Natural killer cell treated with Interleukin-12 subunit alpha and Interleukin-12 subunit beta and Interleukin-15 and Interleukin-18, amount 100 ng/mL, for 72 hours (primary cell): ENCODE measurements at places on chromosomes 1 and 21. TPM values are rescaled to one million over a fixed set of nuclear protein-coding genes. Genes with fewer than 3 reads are reported as not detected.

DNA sequence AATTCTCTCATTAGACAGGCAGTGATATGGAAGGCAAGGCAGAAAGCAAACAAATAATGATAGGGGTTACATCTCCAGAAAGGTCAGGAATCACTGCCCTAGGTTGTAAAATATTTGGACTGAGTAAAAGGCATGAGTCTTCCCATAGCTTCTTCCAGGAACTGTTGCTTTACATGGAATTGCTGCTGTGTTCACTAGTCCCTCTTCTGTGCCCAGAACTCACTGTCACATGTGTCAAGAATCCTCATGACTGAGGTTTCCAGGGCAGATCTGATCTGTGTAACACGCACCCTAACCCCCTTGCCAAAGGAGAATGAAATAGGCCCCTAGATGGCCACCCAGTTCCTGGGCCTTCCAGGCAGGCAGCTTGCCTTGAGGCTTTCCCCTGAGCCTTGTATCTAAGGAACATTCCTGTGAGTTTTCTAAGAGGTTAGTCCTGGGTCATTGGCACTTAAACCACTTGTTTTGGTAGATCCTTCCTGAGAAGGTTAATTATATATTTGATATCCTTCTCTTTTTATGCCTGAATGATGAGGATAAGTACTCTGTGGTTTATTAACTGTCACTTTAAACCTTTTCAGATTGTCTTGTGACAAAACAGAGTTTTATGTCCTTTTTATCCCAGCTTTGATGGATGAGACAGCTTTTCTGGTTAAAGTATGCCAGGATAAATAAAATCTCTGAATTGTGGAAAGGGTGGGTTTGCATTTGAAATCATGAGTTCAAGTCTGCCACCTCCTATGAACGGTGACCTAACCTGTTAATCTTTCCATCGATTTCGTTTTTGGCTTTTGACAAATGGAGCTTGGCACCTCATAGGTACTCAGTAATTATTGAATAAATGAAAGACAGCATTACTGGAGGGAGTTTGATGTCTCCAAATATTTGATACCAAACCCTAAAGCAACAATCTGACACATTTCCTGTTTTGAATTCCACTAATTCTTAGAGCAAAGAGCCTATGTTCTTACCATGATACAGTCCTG lies 163.3 kb downstream of the DHRS3 start:
- H3K4me1 ChIP-seq: peaks cover 77% of the 10 kb centered on the region
- DNase-seq: no peak
- peak overlapping the region; percentile 17 for H3K4me3 ChIP-seq
- no peaks in the 10 kb centered on the region for H3K27me3 ChIP-seq

GRCh38 chr1:68255301-68255700 lies 23.0 kb upstream of the WLS start:
- no peak overlapping the region for H3K4me3 ChIP-seq
- H3K36me3 ChIP-seq: peaks cover 4% of the 10 kb centered on the region
- no peak for DNase-seq

GRCh38 chr1:171460018-171460620 lies 25.2 kb upstream of the PRRC2C start:
- H3K4me1 ChIP-seq: no peaks in the 10 kb centered on the region
- no peaks in the 10 kb centered on the region for H3K36me3 ChIP-seq
- peaks cover 16% of the 10 kb centered on the region for H3K27me3 ChIP-seq
- no peak overlapping the region for H3K4me3 ChIP-seq
- no peak for DNase-seq

DNM3 gene
- 3.5 TPM for total RNA-seq

DNA sequence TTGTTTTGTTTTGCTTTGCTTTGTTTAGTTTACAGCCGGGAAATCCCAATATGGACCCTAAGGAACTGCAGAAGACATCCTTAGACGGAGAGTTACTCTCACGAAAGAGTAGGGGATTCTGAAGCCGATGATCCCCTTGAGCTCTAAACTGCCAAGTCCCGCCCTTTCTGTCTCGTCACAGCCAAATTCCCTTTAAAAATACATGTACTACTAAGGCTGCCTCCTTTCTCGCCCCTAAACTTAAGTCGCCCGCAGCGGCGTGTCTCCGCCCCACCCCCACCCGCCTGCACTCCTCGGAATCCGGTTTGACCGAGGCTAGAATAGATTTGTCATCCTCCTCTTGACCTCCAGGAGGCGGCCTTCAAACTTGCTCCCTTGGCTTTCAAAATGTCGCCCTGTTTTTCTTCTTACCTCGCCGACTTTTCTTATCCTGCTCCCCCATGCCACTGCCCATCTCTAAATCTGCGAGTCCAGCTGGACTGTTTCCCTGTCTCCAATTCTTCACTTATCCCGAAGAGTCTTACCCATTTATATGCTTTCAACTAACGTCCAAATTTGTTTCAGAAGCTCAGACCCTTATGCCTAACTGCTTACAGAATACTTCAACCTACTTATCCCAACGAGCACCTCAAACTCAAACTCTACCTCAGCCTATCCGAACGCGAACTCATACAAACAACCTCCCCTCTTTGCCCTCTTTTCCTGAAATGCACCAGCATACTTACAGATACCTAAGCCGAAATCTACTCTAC lies 10.9 kb upstream of the BOLA1 start:
- H3K27ac ChIP-seq: no peak overlapping the region
- H3K27me3 ChIP-seq: no peaks in the 10 kb centered on the region
- H3K4me1 ChIP-seq: peaks cover 7% of the 10 kb centered on the region
- DNase-seq: peak; percentile 86

DNA sequence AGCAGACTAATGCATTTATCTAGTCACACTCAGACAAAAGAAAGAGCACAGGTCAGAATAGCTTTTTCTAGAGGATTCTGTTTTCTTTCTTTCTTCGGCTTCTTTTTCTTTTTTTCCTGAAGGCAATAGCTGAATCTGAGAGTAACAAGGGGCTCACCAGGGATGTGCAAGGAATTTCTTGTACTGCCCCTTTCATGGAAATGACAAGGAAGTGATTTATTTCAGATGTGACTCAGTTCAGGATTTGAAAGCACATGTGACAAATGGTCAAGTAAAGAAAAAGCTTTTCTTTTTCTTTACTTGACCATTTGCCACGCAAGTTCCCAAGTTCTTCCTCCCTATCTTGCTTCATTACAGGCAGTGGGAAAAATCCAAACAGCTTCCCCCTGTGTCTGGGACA lies 202.0 kb downstream of the GABPA start:
- no peaks in the 10 kb centered on the region for H3K27me3 ChIP-seq
- no peaks in the 10 kb centered on the region for H3K36me3 ChIP-seq
- no peak for DNase-seq
- no peak overlapping the region for H3K27ac ChIP-seq
- no peak overlapping the region for H3K4me3 ChIP-seq

CFHR5 gene
- total RNA-seq: not detected

GNAT2 gene
- 0.64 TPM for total RNA-seq

ATP1A2 gene
- total RNA-seq: not detected

DNA sequence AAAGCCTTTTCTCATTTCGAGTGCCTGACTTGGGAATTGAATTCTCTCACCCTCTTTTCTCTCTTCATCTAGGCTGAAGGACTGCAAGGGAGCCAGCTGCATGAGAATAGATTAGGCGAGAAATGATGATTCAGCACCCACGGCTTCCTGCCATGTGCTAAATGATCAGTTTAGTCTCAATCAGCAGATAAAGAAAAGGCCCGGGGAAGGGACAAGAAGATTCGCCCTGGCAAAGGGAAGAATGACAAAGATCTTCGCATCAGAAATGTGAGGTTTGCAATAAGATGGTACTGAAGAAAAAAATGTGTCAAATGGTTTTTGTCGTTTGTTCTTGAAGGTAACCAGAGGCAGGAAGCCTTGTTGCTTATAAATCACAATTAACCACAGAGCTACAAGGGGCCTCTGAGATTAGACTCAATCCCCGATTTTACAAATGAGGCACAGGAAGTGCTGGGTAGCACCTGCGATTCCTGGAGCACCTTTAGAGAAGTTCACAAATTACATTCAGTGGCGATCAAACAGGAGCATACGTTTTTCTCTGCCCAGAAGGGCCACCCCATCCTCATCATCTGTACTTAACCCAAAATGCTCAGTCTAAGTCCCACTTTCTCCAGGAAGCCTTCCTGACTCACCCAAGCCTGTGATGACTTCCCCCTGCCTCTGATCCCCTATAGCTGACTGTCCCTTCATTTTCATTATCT lies 183.4 kb downstream of the ZNF281 start:
- DNase-seq: no peak
- H3K27ac ChIP-seq: no peak overlapping the region
- peaks cover 23% of the 10 kb centered on the region for H3K4me1 ChIP-seq
- peak overlapping the region; percentile 45 for H3K4me3 ChIP-seq

GRCh38 chr1:240033406-240033805 lies 58.3 kb upstream of the FMN2 start:
- peaks cover 16% of the 10 kb centered on the region for H3K27me3 ChIP-seq
- H3K4me3 ChIP-seq: no peak overlapping the region
- no peaks in the 10 kb centered on the region for H3K4me1 ChIP-seq
- H3K27ac ChIP-seq: no peak overlapping the region

CFAP141 gene
- not detected for total RNA-seq

HPCAL4 gene
- total RNA-seq: 0.50 TPM

DNA sequence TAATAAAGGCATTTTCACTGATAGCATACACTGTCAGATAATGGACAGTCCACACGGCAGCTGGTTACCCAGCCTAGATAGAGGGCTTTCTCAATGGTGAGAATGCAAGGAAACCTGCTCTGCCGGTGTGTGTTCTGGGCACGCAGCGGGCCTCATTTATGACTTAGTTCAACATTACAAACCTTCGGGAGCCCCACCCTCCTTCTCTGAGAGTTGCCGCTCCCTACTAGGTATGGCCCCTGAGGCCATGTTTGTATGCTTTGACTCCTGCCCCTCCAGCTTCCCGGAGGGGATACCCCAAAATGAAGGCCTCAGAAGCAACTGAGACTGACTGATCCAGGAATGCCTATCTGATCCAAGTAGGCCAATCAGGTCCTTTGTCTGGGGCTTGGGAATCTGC lies 17.2 kb upstream of the FABP3 start:
- H3K27me3 ChIP-seq: peaks cover 11% of the 10 kb centered on the region
- no peak for DNase-seq
- H3K27ac ChIP-seq: no peak overlapping the region
- no peaks in the 10 kb centered on the region for H3K4me1 ChIP-seq
- H3K36me3 ChIP-seq: no peaks in the 10 kb centered on the region

NCAM2 gene
- total RNA-seq: not detected

- no peak overlapping the region for H3K4me3 ChIP-seq
- no peak for DNase-seq
- no peaks in the 10 kb centered on the region for H3K36me3 ChIP-seq
- peaks cover 28% of the 10 kb centered on the region for H3K27me3 ChIP-seq
Measured at GRCh38 chr1:245129319-245130240, 25.2 kb upstream of the KIF26B start.

SLC35F3 gene
- 0.56 TPM for total RNA-seq

DNA sequence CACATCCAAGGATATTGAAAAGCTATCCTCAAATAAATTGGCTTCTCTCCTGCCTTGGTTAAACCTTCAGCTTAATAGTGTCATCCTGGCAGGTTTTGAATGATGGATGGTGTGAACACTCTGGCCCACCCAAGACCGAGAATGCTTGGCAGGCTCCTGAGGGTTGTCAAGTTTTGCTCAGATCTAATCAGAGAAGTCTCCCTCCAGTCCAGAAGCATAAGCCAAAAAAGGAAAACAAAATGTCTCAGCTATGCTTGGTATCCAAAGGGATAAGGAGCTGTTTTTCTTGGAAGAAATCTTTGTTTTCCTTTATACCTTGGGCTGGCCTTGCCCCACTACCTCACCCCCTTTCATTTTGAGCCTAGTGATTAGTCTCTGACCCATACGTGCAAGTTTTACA lies 172.7 kb downstream of the CRB1 start:
- H3K36me3 ChIP-seq: no peaks in the 10 kb centered on the region
- no peak overlapping the region for H3K4me3 ChIP-seq
- no peak for DNase-seq
- peaks cover 20% of the 10 kb centered on the region for H3K27me3 ChIP-seq
- no peak overlapping the region for H3K27ac ChIP-seq

DNA sequence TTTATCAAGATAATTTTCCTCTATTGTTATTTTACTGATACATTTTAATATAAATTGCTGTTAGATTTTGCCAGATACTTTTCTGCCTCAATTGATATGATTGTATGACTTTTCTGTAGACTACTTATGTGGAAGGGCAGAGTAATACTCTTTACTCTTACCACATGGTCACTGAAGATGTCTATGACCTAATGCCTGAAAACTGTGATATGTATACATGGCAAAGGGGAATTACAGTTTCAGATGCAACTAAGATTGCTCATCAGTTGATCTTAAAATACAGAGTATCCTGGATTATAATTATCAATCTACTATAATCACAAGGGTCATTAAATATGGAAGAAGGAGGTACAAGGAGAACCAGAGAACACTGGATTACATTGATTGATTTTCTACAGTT lies 1528.0 kb downstream of the BRINP3 start:
- no peaks in the 10 kb centered on the region for H3K27me3 ChIP-seq
- no peaks in the 10 kb centered on the region for H3K4me1 ChIP-seq
- DNase-seq: no peak

TSTD1 gene
- total RNA-seq: 47.2 TPM

DNA sequence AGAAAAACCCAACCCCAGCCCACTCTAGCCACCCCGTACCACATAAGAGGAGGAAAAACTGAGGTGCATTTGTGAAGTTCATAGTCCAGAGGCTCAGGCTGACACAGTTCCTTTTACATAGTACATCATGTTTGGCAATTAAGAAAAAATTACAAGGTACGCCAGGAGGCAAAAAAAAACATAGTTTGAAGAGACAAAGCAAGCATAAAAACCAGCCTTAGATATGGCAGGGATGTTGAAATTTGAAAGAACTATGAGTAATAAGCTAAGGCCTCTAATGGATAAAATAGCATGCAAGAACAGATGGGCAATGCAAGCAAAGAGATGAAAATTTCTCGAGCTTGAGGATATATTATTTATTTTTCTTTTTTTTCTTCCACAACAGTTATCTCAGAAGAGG lies 31.9 kb downstream of the MIXL1 start:
- no peak overlapping the region for H3K27ac ChIP-seq
- peaks cover 5% of the 10 kb centered on the region for H3K36me3 ChIP-seq
- H3K4me1 ChIP-seq: no peaks in the 10 kb centered on the region
- DNase-seq: no peak
- no peak overlapping the region for H3K4me3 ChIP-seq
- no peaks in the 10 kb centered on the region for H3K27me3 ChIP-seq

DNA sequence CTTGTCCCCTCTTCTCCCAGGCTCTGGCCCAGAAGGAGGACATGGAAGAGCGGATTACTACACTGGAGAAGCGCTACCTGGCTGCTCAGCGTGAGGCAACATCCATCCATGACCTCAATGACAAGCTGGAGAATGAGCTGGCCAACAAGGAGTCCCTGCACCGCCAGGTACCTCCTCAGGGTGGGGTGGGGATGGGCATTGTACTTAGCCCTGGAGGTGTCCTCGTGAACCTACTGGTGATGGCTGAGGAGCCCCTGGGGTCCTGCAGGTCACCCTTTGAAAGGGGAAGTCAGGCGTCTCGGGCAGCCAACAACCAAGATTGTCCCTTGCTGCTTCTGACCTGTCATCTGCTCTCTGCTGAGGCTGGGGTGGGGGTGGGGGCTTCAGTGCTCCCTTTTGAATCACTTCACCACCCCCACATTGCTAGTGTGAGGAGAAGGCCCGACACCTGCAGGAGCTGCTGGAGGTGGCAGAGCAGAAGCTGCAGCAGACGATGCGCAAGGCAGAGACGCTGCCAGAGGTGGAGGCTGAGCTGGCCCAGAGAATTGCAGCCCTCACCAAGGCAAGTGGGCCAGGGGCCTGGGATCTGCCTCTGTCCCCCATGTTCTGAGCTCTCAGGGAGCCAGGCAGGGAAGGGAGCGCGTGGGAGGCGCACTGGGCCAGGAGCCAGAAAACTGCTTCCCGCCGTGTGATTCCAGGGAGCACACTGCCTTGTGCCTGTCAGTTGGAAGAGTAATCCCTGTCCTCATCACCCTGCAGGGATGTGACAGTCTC lies 19.7 kb downstream of the PPFIA4 start:
- H3K36me3 ChIP-seq: no peaks in the 10 kb centered on the region
- no peak overlapping the region for H3K4me3 ChIP-seq
- H3K4me1 ChIP-seq: no peaks in the 10 kb centered on the region
- no peak for DNase-seq
- H3K27ac ChIP-seq: no peak overlapping the region
